ENCODE measurements at places on chromosomes 4 and X.

- DNase-seq, result no peak
Measured at GRCh38 chr4:158094413-158095134, 78.3 kb downstream of the GASK1B start.

DNA sequence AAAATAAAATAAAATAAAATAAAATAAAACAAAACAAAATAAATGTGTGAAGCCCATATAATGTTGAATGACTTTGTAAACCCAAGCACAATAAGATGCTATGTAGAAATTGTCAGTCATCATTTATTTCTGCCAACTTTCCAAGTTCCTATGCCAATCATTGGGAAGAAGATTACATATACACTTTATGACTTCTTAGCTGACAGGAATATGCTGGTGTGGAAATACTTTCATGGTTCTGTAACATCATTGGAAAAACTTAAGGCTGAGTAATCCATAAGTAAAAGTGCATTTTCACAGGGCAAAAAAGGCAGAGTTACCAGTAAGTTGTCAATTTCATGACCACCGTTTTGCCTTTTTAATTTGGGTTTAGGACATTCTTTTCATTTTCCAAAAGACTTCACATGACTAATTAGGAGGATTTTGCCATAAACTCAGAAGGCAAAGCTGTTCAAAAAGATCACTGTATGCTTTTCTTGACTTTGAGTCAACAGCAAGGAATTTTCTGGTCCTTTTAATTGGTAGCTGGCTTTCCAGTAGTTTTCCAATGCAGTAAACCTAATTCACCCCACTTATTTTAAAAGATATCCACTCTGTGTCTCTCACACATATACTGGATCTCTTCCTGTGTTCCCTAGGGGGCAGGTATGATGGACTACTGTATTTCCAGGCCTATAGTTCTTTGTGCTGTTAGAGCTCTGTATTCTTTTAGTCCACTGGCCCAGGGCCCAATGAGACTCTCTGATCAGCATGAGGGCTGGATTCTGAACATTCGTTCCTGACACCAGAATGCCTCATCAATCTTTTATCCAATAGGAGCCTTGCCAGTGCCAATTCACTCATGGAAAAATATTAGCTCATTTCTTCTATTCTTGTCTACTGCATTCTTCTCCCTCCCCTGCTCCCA, 26.2 kb upstream of the SCRG1 start:
- no peak for DNase-seq

DNA sequence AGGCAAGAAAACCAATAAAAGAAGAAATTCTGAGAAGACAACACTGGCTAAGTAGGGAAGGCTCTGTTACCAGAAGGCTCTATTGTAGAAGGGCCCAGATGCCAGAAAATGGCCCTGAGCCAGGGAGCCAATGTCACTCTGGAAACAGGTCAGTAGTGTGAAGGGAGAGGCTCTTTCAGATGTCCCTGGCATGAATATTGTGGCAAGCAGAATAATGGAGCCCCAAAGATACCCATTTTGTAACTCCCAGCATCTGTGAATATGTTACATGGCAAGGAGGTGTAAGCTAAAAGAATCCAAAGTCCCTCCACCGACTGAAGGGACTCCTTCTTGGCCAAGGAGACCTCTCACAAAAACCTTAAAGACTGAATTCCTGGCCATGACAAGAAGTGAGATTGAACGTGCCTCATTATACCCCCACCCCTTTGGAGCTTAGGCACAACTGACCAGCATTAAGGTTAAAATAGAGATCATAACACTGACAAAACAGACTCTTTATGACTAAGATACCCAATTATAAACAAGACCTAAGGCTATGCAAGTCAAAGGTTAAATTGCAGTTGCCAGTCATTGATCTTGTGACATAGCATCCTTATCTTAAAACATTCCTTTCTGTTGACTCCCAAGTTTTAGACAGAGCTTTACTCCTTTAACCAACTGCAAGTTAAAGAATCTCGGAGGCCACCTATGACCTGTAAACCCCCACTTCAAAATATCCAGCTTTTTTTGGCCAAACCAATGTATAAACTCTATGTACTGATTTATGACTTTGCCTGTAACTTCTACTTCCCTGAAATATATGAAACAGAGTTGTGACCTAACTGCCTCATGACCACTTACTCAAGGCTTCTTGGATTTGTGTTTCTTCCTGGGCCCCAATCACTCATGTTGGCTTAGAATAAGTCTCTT, 42.2 kb upstream of the SMIM10 start:
- no peak for DNase-seq

DNA sequence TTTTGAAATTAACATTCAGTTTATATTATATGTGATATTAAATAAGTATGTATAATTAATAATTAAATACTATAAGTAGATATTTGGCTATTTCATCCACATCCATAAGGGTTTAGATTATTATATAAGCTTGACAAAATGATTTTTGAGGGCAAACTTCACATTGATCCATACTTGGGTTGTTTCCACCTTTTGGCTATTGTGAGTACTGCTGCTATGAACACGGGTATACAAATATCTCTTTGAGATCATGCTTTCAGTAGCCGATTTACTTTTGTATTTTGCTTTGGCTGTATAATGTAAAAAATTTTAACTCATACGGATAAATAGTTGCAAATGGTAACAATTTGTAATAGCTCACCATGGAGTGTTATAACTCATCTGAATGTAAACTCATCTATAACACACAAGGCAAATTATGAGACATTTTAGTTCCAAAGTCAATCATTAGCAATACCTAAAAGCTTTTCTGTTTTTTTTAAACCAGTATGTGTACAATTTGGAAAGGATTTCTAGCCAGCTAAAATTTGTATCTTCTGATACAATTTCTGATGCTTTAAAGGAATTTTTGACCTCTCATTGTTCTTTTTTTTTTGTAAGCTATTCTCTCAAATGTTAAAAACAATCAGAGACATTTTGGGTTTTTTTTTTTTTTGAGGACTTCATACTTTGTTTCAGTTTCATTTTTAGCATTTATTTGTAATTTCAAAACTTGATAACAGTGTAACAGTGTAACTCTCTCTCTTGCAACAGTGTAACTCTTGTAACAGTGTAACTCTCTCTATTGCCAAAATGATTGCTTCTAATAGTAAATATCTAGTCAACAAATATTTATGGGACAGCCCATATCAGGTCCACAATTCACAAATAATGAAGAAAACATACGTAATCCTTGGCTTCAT, 51.8 kb upstream of the ARX start:
- DNase-seq, result no peak
